Omental fat pad (tissue), 4 donors: ENCODE measurements at places on chromosomes 7 and 10. TPM values are rescaled to one million over a fixed set of nuclear protein-coding genes. Genes with fewer than 3 reads are reported as not detected.

DNA sequence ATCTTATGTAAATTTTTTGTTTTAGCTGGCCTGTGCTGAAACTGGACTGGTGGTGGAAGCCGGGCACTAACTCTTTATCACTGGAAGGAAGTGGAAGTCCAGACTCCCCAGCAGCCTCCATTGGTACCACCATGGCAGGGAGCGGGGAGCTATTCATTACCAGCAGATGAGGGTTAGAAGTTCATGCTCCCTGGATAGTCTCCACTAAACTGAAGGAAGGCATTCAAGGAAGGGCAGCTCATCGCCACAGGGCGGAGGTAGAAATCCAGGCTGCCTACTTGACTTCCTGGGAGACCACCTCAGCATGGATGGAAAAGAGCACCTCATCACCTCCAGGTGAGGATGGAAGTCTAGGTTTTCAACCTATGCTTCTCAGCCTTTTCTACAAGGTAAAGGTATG lies 130.9 kb downstream of the SLC16A9 start:
- DNase-seq = no peak

DNA sequence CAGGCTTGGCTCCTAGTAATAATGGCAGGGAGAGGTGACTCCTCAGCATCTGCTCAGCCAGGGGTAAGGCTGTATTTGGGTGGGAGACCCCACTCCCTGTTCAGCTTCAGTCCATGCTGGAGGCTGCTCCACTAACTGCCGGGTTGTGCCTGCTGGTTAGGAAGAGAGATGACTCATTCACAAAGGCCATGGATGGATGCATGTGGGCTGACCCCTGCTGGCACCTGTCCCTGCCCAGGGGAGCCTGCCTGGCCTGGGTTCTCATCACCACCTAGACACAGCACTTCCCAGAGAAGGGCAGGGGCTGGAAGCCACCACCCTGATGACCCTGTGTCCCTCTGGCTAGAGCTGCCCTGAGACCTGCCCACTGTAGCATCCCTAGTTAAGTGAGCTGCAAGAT lies 59.0 kb downstream of the VSTM4 start:
- no peak for DNase-seq

DNA sequence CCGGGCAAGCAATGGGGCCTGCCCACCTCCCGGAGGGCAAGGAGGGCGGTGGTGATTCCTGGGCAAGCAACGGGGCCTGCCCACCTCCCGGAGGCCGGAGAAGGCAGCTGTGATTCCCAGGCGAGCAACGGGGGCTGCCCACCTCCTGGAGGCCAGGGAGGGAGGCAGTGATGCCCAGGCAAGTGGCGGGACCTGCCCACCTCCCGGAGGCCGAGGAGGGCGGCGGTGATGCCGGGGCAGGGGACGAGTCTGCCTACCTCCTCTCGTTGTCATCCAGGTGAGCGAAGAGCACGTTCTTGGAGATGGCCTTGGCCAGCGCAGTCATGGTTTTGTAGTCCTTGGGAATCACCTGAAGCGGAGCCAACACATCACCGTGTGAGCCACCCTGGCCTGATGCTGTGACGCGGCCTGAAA lies 49.5 kb upstream of the DNAAF5 start:
- DNase-seq = no peak

DNA sequence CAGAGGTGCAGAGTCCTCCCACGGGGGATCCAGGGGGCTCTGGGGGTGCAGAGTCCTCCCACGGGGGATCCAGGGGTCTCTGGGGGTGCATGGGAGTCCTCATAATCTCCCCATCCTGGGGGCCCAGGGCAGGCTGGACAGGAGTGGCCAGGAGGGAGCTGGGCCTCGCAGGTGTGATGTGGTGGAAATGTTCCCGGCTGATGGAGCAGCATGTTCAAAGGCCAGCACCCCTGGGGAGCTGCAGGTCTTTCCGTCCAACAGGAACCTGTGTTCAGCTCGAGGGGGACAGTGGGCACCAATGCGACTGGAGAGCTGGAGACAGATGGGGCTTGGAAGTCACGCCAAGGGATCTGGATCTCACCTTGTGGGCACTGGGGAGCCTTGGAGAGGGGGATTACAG lies 38.5 kb upstream of the PSMG3 start:
- no peak for DNase-seq

GRCh38 chr7:85412912-85413311 lies 226.1 kb upstream of the SEMA3D start:
- no peak for DNase-seq

DNA sequence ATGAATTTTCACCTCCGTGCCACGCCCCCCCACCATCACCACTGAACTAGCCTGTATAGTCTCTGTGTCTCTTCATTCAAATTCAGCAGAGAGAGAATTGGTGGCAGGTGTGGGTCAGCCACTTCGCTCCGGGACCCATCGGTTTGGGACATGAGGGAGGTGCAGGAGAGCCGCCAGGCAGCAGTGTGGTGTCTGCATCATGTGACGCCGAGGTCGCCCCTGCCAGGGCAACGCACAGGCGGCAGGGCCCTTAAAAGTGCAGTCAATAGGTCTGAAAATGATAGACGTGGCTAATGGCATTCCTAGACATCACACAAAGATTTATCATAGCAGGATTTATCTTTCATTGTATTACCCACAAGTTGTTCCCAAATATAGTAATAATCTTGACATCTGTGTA lies 100.6 kb upstream of the RNF32 start:
- no peak for DNase-seq

DNA sequence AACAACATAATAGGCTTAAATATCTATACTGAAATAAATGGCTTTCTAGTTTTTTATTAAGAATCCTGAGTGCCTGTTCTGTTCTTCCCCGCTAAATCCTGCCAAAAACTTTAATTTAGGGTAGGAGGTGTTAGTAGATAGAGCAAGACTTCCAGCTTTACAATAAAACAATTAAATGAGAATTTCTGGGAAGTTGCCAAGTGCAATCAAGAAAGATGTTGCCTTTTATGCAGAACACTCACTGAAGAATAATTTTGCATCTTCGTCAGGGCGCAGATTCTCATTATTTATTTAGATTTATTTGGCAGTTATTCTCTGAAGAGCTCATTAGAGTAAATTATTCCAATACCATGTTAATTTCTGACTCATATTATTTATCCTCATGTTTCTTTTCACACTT lies 103.2 kb upstream of the GPR141 start:
- no peak for DNase-seq

GRCh38 chr7:73742753-73743641 lies 4.4 kb upstream of the ABHD11 start:
- DNase-seq = no peak

DNA sequence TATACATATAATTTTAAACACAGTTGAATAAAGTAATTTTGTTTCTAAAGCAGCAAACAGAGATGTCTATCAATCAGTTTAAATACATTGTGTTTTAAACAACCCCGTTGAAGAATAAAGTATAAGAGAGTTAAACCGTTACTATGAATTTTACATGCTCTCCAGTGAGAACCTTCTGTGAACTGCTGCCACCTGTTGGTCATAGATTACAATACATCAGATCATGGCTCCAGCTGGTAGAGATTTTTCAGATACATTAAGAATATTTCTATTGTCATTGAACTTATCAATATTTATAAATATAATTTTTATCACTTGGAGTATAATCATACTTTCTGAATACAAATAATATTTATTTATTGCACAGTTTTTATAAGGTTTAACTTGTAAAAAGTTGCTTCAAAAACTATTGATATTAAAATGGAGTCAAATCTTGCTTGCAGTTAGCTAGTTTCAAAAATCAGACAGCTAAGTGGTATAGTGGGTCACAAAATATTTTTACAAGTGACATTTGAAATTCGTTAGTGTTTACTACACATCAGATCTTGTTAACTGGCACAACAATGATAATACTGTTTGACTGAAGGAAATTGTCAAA lies 561.2 kb upstream of the PHF14 start:
- DNase-seq = no peak

DNA sequence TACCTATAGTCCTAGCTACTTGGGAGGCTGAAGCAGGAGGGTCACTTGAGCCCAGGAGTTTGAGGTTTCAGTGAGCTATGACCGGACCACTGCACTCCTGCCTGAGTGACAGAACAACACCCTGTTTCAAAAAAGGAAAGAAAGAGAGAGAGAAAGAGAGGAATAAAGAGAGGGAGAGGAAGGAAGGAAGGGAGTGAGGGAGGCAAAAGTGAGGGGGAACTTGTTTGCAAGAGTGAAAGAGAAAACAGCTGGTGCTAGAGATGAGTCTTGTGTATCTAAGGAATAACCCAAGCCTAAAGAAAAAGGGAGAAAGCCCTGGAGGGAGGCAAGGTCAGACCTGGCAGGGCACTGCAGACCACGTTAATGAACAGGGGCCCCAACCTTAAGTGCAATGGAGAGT lies 4.8 kb upstream of the NT5C2 start:
- DNase-seq = no peak

DNA sequence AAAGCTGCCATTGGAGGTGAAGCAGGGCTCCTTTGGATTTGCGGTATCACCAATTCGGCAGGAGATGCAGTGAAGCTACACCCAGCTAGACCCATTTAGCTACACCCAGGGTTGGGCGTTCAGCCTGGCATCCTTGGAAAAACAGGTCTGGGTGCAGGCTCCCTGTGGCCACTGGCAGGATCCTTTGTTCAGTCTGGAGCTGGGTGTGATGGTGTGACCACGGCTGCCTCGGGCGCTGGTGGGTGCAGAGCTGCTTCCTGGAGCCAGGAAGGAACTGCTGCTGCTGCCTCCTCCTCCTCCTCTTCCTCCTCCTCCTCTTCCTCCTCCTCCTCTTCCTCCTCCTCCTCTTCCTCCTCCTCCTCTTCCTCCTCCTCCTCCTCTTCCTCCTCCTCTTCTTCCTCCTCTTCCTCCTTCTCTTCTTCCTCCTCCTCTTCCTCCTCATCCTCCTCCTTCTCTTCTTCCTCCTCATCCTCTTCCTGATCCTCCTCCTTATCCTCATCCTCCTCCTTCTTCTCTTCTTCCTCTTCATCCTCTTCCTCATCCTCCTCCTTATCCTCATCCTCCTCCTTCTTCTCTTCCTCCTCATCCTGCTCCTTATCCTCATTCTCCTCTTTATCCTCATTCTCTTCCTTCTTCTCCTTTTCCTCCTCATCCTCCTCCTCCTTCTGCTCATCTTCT lies 84.0 kb downstream of the GRK5 start:
- no peak for DNase-seq

- DNase-seq = no peak
Observed at GRCh38 chr7:136139417-136139816, 162.3 kb upstream of the MTPN start.

DNA sequence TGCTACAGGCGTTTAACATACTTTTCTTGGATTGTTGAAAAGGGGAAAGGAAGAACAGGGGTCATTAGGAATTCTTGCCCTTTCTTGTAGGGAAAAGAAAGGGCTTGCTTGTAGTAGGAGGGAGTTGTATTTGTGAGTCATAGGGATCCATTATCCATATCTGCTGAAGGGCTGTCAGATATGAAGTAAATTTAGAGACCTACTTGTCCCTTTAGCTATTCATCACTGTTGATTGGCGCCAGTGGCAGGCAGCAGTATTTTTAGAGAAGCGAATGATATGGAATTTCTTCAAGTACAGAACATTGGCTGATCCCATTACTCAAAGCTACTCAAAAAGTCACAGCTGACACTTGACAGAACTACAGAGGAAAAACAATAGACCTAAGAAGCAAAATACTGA lies 97.7 kb downstream of the CELF2 start:
- no peak for DNase-seq

GRCh38 chr10:127998501-127999144 lies 91.7 kb downstream of the PTPRE start:
- DNase-seq = no peak

DNA sequence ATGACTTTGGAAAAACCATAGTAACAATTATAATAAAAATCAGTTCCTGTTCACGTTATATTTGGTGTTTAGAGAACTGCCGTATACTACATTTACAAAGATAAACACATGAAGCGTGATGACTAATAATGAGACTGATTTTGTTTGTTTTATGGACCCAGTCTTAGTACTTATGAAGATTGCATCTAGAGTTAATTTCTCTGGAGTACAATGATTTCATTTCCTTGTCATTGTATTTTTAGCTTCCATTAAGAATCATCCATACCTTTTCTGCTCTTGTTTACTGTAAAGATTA lies 2.9 kb downstream of the RBM20 start:
- DNase-seq = no peak

DNA sequence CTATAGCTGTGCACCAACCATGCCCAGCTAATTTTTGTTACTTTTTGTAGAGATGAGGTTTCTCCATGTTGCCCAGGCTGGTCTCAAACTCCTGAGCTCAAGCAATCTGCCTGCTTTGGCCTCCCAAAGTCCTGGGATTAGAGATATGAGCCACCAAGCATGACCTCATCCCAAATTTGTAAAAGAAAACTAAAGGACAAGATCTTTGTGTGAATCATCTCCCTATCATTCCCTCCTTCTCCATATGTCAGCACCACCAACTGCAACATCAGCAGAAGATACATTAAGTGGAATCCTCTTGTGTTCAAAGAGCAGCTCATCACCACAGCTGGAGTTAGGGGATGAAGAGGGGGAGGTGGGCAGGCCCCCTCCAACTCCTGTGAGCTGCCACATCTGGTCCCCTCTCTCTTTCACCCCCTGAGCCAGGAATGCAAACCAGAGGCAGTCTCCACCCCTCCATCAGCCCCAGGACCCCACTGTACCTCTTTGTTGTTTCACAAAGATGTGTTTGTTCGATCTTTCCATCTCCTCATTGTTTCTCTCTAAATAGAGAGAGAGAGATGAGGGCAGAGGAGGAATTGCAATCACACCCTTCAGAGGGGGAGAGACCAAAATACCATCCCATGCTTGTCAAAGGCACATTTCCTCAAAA lies 47.3 kb upstream of the PIP4K2A start:
- DNase-seq = no peak

GRCh38 chr7:92949748-92950147 lies 113.4 kb upstream of the CDK6 start:
- no peak for DNase-seq

ASB10 gene
- total RNA-seq = not detected

CALD1 gene
- total RNA-seq = 294 TPM

LARP4B gene
- 103 TPM for total RNA-seq
